NB4 (cell line): ENCODE measurements at places on chromosomes 6 and 20.
A peak's percentile ranks its signal among the peaks of the same experiment; 100 is the strongest.

DNA sequence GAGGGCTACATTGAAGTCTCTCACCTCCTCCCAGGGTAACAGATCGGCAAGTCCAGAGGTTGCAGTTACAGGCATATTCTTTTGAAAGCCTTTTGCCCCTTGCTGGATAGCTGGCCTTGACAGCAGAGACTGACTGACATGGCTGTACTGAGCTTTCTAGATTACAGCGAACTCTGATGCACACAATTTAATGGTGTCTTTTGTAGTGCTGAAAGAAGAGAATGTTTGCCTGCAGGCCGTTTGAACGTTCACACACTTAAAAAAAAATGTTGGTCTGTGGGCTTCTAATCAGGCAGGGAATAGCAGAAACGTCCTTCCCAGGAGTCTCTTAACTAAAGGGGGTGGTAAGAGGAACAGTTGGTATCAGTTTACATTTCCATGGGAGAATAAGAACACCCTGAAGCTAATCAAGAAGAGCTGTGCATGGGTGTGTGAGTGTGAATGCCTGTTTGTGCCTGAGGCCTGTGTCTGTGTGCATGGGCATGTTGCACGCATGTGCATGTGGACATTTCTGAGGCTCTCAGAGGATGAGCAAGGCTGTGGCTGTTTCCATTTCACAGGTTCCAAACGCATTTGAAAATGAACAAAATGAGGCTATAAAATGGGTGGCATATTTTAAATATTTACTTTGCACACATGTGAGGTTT is 213.9 kb upstream of the SSTR4 start:
- DNase-seq: no peak

GRCh38 chr6:54072635-54073313 is 38.5 kb upstream of the MLIP start:
- no peak for DNase-seq

DNA sequence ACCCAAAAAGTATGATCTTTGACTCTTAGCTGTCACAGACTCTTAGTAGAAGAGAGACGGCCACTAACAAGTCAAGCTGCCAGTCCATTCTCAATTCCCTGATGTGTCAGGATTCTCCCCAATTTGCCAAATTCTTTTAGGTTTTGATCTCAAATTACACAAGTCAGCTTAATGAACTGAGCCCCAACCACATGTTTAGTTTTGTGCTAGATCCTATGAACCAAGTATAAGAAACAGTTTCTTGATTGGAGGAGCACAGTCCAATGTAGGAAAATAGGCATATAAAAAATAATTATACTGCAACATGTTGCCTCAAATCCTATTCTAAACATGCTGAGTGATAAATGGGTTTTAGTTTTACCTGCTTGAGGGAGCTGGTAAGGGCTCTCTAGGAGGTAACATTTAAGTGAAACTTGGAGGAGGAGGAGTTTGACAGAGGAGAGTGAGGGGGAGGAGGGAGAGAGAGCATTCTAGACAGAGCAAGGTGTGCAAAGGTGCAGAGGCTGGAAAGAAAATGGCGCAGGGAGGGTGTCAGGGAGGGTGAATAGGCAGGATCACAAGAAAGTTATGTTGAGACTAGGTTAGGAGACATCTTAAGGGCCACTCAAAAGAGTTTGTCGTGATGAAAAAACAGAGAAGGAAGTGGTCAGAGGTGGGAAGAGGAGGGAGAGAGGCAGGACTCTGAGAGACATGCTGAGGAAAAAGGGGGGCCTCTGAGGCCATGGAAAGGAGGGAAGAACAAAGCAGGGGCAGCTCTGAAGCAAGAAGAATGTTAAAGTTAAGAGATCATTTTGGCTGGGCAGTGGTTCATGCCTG is 22.8 kb upstream of the FAM83C start:
- DNase-seq: peak; percentile 56

GRCh38 chr20:56630086-56630493 is 984 bp downstream of the TFAP2C start:
- peak; percentile 91 for DNase-seq

GRCh38 chr6:34172961-34173775 is 27.3 kb upstream of the GRM4 start:
- DNase-seq: no peak

- DNase-seq: no peak
Observed at GRCh38 chr6:1438471-1438881, 49.1 kb downstream of the FOXF2 start.
